A549 treated with Hydrocortisone at 1 μM for 4 hours (cell line): ENCODE measurements at places on chromosomes 5 and 9. TPM values are rescaled to one million over a fixed set of nuclear protein-coding genes. Genes with fewer than 3 reads are reported as not detected.

SLC34A1 gene
- total RNA-seq, result not detected in 5 replicates

DNAI1 gene
- 0.13 to 0.61 TPM (median 0.22 TPM) in 4 of 5 replicates, not detected in the other for total RNA-seq

IL11RA gene
- total RNA-seq, result 5.0 to 6.4 TPM (median 5.4 TPM) in 5 replicates

TRIP13 gene
- total RNA-seq, result 63.2 to 73.2 TPM (median 70.6 TPM) in 5 replicates

SLC34A3 gene
- 0.05 to 0.16 TPM (median 0.07 TPM) in 4 of 5 replicates, not detected in the other for total RNA-seq
